ENCODE measurements at places on chromosomes 2 and 18.

GRCh38 chr18:25058521-25058920 lies 293.4 kb downstream of the ZNF521 start:
- DNase-seq = no peak

- no peak for DNase-seq
These were observed 207.6 kb upstream of the TANK start for GRCh38 chr2:160952464-160953254.

DNA sequence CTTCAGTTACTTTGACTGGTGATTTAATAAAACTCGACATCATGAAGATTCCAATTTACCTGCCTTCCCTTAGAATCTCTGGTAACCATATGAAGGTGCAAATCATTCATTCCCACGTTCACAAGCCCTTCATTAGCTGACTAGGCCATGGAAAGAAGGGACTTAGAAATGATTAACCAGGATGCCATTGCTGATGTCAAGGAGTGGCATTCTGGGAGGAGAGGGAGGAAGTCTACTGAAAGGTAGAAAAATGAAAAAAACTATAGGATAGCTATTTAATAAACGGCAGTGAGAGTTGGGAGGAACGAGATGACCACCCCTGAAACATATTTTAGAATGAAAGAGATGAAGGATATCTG lies 1.4 kb downstream of the ATIC start:
- no peak for DNase-seq

- DNase-seq = no peak
These were observed 267.9 kb upstream of the TNP1 start for GRCh38 chr2:217127744-217128143.

GRCh38 chr18:74050807-74051206 lies 96.8 kb downstream of the FBXO15 start:
- no peak for DNase-seq

- no peak for DNase-seq
These were observed 1010.8 kb upstream of the CELF4 start for GRCh38 chr18:38576349-38576748.

GRCh38 chr2:24452502-24452885 lies 38.6 kb upstream of the NCOA1 start:
- no peak for DNase-seq

GRCh38 chr2:210860276-210860675 lies 303.9 kb downstream of the CPS1 start:
- no peak for DNase-seq

DNA sequence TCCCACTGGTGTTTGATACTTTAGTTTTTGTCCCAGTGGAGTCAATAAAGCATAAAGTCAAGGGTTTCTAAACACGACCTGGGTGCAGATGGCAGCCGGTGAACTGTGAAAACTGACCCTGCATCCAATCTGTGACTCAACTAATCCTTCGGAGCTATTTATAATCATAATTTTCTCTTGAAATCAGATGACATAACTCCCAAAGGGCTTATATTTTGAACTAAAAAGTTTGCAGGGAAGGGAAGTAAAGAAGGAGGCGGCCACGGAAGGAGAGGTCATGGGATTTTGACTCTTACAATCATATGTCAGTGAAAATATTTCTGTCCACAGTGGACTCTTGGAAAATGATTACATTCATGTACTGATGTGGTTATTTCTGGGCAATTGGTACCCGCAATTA lies 178.5 kb downstream of the PDE1A start:
- no peak for DNase-seq

GRCh38 chr18:79252904-79253633 lies 142.7 kb upstream of the NFATC1 start:
- no peak for DNase-seq

DNA sequence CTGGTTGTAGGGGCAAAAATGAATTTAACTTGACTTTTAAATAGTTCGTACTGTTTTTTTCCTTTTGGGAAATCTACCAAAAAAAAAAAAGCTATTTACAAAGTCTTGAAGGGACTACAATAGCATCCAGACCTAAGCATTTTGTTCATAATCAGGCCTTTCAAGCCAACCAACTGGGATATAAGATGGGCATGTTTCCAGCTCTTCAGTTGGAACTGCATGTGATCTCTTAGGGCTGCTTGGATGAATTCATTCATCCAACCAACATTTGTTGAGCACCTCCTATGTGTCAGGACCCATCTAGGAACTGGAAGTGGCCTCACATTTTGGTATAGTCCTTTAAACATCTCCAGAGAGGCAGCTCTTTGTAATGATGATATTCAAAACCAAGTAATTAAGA lies 98.6 kb downstream of the AAK1 start:
- no peak for DNase-seq

GRCh38 chr2:54416938-54417337 lies 39.2 kb upstream of the SPTBN1 start:
- DNase-seq = no peak

GRCh38 chr2:223101340-223102039 lies 49.5 kb downstream of the KCNE4 start:
- DNase-seq = no peak

- no peak for DNase-seq
These were observed 130.6 kb downstream of the CABLES1 start for GRCh38 chr18:23265682-23266399.

DNA sequence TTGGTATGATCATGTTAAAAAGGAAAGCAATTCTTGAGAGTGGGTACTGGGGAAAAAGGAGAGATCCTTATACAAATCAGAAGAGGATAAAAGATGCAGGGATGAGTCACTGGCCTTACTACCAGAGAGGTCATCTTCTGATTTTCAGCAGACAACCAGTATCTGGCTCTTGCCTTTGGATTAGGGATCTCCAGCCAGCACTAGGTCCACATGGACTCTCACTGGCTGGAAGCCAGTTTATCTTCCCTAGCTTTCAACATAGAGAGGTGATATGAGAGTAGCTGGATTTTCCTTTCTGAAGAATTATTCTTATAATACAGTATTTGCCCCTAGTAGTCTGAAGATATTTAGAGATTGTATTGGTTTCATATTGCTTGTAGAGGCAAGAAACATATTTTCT lies 30.2 kb downstream of the CERKL start:
- DNase-seq = no peak

DNA sequence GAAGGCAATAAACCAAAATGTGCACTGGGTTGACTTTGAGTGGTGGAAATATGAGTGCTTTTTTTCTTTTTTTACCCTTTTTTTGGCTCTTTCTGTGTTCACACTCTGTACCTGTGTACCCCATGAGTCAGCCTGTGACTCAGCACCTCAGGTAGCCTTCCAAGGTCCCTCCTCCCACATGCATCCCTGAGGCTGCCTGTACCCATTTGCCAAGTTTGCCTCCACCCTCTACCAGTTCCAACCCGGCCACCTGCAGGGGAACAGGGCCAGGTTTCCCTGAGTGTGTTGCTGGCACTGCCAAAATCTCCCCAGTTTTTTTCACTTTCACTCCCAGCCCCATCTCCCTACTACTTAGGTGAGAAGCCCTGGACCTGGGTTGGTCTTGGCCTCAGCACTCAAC lies 14.0 kb downstream of the CXCR1 start:
- DNase-seq = no peak

DNA sequence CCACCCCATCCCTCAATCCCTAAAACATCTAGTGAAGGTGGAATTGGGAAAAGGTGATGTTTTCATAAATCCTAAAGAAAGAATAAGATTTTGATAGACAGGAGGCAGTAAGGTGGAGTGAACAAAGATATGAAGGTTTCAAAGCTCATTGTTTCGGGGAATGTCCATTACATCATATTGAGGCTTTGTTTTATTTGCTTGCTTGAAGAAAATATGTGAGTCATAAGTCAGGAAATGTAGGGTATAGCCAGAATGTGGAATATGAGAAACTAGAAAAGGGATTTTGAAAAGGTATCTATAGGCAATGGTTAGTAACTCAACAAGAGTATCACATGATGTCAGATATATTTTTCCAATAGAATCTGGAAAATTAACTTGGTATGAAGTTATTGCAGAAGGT lies 1178.5 kb upstream of the ACVR2A start:
- DNase-seq = no peak

DNA sequence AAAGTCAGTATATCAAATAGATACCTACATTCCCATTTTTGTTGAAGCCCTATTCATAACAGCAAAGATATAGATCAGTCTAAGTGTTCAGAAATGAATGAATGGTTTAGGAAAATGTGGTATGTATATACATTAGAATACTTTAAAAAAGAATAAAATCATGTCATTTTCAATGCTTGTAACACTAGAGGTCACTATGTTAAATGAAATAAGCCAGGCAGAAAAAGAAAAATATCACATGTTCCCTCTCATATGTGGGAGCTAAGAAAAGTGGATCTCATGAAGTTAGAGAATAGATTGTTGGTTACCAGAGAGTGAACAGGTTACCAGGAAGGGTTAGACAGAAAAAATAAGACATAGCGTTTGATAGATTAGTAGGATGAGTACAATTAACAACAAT lies 1111.0 kb upstream of the SLC39A10 start:
- no peak for DNase-seq

GRCh38 chr2:28098501-28099225 lies 208.1 kb downstream of the BABAM2 start:
- no peak for DNase-seq

DNA sequence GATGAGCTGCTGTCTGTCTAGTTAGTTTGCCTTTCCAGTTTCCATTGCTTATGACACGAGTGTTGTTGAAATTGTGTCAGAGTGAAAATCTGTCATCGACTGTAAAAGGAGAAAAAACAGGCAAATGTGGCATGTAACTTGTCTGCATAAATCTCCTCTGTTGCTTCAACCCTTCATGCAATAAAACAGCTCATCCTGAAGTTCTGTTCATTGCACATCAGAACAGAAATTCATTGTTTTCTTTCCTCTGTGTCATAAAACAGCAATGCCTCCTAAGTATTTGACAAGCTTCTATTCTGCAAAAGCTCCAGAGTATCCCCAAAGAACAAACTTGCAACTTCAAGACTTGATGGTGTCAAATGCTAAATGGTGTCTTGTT lies 432.1 kb downstream of the MEIS1 start:
- no peak for DNase-seq

- DNase-seq = no peak
These were observed 170.0 kb upstream of the SIX3 start for GRCh38 chr2:44771522-44771921.

DNA sequence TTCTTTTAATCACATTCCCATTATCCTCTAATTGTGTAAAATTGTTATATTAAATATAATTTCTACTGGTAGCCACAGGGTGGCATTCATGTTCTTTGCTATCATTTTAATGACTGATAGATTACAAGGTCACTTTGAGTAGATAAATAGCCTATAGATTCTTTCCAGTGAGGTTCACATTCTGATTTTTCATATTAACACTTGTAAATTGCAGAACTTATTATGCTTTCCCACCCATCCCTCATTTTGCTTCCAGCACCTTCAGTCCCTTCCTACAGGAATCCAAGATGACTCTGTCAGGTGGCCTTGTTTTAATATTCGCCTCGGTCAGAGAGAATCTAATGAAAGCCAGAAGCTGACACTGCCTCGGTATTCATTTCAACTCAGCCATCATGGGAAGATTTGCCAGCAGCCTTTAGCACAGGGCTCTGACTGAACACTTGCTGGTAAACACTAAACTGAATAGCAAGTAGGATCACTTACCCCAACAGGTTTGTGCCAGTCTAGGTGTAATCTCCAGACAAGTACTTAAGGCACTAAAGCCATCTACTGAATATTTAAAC lies 101.2 kb upstream of the FSHR start:
- no peak for DNase-seq

- DNase-seq = no peak
These were observed 7.0 kb downstream of the GPR45 start for GRCh38 chr2:105248316-105249070.

DNA sequence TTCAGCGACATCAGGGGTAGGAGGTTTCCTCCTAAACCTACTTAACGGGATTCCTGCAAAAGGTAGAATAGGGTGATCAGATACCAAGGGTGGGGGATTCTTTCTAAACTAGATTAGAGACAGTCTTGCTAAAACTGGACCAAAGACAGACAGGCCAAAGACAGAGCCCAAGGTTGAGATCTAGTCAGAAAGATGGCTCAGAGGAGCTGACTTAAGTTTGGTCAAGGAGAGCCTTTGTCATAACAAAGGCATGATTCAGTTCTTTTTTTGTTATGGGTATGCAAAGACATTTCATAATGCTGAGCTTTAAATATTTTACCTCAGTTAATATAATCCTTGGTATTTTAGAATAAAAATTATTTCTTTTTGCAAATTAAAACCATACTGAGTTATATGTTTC lies 17.8 kb upstream of the GPR75 start:
- no peak for DNase-seq

DNA sequence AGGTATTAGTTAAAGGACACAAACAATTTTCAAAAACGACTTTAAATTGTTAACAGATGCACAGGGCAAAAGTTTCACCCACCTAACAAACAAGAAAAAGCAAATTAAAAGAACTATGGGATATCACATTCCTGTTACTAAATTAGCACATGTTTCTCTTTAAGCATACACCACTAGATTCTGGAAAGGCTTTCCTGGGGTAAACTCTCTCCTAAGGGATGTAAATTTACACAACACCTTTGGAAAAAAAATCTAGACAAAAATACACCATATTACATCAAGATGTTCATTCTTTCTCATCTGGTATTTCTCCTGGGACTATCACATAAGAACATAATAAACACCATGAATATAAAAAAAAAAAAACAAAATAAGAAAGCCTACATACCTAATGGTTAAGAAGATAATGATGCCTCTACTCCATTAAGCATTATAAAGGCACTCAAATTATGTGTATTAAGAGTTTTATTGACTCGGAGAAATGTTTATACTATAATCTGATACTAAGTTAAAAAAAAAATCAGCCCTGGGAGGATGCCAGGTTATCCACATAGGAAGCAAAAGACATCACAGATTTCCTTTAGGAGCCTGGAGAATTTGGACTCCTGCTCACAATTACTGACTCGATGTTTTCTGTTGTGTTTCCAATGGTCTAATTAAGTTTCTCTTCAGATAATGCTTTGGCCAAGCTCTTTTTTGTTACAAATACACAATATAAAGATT lies 82.8 kb upstream of the AFF3 start:
- no peak for DNase-seq

DNA sequence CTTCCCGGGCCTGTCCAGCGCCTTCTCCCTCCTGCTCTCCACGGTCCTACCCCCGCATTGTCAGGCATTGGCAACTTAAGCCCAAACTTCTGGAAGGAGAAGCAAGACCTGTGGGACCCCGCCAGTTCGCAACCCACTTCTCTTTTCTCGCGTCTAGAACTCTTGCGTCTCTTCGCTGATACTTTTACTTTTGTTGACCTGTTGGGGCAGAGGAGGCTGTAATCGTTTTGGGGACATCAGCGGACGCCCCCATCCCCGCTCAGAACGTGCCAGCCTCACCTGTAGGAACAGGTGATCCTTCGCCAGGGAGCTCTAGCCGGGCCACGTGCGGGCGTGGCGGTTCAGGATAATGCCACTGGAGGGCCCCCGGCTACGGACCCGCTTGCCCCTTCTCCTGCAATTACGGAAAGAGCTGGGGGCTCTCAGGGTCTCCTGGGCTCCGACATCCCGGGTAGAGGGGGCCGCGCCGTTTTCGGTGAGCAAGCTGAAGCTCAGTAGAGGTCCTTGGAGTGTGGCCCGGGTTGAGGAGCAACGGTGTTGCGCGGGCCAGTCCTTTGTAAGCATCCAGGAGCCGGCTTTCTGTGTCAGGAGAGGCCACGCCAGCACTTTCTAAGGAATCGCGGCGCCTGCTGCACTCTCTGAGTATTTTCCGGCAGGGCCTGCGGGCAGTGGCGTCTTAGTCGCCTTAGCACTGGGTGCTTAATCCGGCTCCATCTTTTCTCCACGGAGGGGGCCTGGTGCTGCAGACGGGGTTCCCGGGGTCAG lies 1.6 kb downstream of the MTCL1 start:
- no peak for DNase-seq

- no peak for DNase-seq
These were observed 773.0 kb downstream of the CPS1 start for GRCh38 chr2:211329421-211329820.

- no peak for DNase-seq
These were observed 27.7 kb downstream of the SNORC start for GRCh38 chr2:232897598-232898408.

Measured in activated CD4-positive, alpha-beta T cell treated with anti-CD3 and anti-CD28 coated beads for 1 hour (primary cell).